ENCODE measurements at places on chromosomes 6 and 20.
A peak's percentile ranks its signal among the peaks of the same experiment; 100 is the strongest.

- no peak for DNase-seq
Observed at GRCh38 chr6:83385473-83385872, 45.4 kb downstream of the ME1 start.

- no peak for DNase-seq
Observed at GRCh38 chr20:36162272-36162966, 7.9 kb downstream of the EPB41L1 start.

DNA sequence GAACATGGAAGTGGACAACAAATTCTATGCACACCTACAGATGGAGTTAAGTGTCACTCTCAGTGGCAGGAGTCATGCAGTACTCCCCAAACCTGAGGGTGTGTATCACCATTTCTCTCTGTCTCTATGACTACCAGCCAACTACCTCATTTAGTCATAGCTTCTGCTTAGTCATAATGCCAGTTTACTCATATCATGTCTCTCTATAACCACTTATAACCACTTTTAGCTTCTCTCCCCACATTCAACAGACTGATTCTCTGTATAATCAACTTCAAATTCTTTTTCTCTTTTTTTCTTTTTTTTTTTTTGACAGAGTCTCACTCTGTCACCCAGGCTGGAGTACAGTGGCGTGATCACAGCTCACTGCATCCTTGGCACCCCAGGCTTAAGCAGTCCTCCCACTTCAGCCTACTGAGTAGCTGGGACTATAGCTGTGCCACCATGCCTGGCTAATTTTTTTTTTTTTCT is 13.8 kb upstream of the GTF3C6 start:
- no peak for DNase-seq

- no peak for DNase-seq
Observed at GRCh38 chr6:18062733-18063132, 59.7 kb downstream of the NHLRC1 start.

DNA sequence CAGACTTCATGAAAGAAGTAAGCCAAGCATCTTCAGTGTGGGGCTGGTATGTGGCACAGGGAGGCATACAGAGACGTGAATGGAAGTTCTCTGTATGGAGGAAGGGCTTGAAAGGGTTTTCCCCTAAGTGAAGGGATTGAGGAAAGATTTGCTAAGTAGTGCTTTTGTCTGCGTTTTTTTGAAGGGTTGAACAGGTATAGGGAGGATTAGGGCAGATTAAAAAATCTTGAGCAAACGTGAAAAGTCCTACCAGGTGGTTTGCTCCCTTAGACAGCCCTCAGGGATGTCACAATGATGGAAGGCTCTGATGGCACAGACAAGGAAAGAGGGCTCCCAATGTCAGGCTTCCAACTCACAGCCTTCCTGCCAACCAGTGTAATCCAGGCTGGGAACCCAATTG is 181.7 kb upstream of the TAB2 start:
- no peak for DNase-seq

DNA sequence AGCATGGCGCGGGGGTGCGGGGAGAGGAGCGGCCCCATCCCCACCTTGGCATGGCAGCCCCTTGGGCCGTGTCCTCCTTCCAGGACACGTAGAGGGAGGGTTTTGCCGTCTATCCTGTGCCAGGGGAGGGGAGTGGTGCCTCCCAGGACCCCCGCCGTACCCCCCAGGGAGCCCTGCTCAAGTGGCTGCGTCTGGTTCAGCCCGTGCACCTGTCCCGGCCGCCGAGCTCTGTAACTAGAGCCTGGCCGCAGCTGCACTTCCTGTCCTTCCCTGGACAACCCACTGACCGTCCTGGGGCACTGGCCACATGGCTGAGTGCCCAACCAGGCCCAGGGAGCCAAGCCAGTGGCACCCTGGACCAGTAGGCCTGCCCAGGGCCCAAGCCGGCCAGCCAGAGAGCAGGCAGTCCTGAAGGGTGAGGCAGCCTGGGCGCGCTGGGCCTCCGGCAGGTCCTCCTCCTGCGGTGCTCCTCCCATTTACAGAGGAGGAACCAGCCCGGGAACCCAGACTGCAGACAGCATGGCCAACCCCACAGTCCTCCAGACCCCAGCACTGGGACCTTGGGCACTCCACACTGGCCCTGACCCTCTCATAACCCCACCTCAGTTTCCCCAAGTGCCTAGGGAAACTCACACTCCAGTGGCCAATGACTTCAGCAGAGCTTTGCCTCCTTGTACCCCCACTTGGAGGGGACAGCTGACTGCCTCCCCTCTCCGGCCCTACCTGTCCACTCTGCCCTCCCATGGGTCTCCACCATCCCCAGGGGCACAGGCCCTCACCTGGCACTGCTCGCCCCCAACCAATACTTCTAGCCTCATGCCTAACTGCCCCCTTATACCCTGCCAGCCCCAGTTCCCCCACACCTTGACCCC is 8.7 kb downstream of the LAMA5 start:
- DNase-seq: no peak

DNA sequence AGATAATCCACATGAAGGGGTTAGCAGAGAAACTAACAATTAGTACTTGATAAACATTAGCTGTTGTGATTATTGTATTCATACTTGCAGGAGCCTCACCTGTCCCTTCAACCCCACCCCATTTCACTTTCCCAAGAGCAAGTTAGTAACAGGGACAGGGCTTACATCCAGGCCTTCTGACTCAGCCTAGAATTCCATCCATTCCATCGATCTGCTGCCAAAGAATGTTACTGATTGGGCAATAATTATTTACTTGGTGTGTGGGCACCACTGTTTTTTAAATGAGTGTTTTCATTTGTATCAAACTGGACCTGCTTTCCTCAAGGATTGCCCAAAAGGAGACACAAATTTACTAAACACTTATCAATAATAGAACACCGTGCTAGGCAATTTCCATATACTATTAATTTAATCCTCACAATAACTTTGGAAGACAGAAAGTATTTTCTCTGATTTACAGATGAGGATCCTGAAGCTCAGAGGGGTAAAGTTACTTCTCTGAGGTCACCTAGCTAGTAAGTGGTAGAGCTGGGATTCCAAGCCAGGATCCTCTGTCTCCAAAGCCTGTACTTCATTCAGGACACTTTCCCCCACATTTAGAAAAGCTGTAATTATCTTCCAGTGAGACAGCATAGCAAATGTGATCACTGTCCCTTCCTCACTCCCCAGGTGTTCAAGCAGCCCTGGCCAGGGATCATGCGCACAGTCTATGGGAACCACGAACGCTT is 32.8 kb downstream of the GSS start:
- DNase-seq: no peak

- DNase-seq: no peak
Observed at GRCh38 chr20:24138196-24138857, 149.7 kb upstream of the GGTLC1 start.

DNA sequence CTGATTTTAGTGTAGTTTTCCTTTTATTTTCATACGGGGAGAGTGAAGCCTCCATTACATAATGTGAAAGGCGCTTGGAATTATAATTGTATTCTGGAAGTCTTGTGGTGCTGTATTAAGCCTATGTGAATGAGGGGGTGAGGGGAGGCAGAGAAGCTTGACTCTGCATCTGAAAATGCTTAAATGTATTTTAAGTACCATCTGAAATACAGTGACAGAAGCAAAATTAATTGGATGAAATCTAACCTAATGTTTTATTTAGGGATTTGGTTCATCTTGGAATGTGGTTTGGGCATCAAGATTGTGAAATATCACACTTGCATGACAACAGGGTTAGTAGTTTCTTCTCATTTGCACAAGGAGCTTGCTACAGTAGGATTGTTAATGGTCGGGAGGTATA is 41.2 kb downstream of the TMEM200A start:
- DNase-seq: no peak

GRCh38 chr20:62782149-62782892 is 14.0 kb upstream of the MRGBP start:
- DNase-seq: no peak

DNA sequence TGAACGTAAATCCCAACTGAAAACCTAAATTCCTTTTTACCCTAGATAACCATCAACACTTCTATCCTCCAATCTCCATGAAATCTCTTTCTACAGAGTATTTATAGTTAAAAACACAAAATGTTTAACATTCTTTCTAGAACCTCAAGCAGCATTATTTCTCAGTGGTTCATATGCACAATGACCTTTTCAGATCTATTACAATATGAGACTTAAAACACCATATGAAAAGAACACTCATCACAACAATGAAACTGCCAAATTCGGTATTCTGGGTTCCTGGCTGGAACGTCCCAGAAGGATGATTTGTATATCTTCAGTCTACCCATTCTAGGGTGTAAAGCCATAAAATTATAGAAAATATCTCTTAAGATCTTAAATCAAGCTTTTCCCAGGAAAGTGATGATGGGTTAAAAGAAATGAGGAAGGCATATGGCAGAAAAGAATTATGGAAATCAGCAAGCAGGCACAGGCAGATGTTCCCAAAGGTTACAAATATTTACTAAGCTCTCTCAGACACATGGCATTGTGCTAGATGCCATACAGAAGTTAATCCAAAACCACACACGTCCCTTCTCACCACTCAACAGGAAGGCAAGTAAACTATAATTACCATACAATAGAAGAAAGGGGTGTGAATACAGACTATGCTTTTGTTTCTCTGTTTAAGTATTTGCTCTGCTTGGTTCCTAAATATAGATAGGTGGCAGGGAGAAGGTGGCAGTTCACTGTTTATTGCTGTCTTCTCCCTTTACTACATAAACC is 118.0 kb downstream of the CHD6 start:
- DNase-seq: no peak

DNA sequence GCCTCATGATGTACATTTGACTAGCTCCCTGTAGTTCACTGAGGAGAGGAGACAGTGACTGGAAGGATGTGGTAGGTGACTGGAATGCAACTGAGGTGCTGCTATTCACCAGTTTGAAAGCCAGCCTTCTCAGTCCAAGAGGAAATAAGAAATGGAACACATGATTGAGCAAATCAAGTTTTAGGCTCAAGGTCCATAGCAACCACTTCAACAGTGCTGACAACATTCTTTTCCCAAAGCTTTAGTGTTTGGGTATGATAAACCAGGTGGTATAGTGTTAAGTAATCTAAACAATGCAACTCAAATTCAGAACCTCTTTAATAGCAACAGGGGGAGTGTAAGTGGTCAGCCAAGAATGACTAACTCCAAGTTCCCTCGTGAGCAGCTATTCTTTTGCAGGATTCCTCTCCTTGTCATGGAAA is 9.2 kb downstream of the ZHX3 start:
- no peak for DNase-seq

GRCh38 chr20:33552519-33552918 is 62.6 kb downstream of the CBFA2T2 start:
- no peak for DNase-seq

DNA sequence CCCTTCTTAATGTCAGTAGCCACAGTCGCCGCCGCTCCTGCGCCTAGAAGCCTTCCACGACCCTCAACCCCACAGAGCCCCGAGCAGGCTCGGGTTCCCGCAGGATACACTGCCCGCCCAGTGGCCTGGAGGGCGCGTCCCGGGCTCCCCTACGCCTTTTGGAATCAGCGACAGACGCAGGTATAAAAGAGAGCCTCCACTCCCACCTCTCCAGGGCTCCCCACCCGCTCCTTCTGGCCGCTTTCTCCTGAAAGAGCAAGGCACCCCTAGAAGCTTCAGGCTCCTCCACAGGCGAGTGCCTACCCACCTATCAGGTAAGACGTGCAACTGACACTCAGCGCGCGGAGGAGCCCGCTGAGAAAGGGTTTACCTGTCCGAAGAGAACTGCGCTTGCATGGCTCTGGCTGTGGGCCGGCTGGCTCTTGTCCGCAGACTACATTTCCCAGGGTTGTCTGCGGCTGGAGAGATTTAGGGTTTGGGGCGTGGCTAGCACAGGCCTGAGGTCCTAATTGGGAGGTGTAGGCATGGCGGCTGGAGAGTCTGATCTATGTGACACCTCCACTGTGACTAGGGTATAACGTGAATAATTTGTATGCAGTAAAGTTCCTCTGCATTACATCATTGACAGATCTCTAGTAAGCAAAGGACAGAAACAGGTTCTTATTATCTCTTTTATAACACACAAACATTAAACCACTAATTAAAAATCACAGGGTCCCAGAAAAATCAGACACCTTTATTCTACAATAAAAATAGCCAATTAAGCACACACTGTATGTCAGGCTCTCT is 13.5 kb upstream of the ZNF391 start:
- peak; percentile 55 for DNase-seq

GRCh38 chr6:71053475-71053874 is 96.6 kb upstream of the B3GAT2 start:
- DNase-seq: no peak

DNA sequence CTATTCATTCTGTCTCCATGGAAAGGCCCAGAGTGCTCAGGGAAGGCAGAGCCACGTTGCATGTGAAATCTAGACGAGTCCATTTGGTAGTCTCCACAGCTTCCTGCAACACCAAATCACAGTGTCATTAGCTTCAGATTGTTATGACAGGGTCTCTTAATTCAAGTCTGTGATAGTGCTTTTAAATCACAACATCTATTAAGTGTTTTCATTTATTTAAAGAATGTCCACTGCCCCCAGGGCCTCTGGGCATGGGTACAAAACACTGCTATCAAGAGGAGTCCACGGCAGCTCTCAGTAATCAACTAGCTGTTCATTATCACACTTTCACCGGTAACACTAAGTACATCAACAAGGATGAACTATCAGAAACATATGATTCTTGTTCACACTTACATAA is 455.9 kb upstream of the JARID2 start:
- no peak for DNase-seq

- DNase-seq: no peak
Observed at GRCh38 chr20:37534401-37535157, 6.9 kb upstream of the BLCAP start.

GRCh38 chr20:48107560-48107959 is 322.3 kb upstream of the SULF2 start:
- no peak for DNase-seq

- peak; percentile 32 for DNase-seq
Observed at GRCh38 chr6:42368181-42368580, 83.5 kb downstream of the TRERF1 start.

DNA sequence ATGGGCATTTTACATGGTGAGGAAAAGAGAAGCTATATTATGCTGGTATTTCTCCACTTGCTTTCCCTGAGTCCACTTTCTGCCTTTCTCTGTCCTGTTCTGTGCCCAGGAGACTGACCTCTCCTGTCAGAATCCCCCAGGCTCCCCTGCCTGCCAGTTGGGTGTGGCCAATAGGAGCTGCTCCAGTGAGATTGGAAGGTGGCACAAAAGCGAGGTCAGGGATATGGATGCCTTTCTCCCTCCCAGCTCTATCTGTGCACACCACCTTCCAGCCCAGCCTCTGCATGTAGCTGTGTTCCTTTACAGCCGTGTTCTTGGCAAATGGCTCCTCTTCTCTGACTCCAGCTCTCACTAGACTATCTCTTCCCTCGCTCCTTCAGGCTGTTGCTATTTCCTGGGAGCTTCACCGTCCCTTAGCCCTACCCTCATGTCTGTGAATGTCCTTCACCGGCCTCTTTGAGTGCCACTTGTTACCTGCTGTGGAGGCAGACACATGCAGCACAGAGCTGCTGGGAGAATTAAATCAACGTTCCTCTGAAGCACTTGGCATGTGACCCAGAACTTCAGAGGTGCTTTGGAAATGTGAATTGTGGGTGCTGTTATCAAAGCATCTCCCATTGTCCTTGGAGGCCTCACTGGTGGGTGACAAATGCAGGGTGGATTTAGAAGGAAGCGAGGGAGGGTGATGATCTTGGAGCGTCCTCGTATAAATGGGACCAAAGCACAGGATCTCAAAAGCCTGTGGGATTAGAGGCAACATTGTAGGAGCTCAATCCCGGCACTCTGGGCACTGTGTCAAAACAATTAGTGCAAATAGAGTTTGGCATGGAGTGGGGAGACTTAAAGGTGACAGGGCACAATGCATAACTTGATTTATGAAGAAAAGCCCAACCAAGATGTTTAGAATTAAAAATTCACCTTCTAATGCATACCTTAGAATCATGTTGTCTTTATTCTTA is 28.9 kb upstream of the RALGAPA2 start:
- no peak for DNase-seq

GRCh38 chr6:2353412-2354137 is 108.2 kb upstream of the GMDS start:
- DNase-seq: peak; percentile 5

Measured in activated T-helper 1 cell treated with Interleukin-2 at 50 U/mL for 16 hours (primary cell).